Activated T-helper 2 cell treated with anti-CD3 and anti-CD28 coated beads, Interferon-gamma antibody, Interleukin-2, Interleukin-4, amounts not matched to agents 10 μg/mL and 5 μg/mL and 100 μg/mL, durations not matched to agents 14 hours and 24 hours and 36 hours (primary cell): ENCODE measurements at places on chromosomes 6 and 20. TPM values are rescaled to one million over a fixed set of nuclear protein-coding genes. Genes with fewer than 3 reads are reported as not detected.

DNA sequence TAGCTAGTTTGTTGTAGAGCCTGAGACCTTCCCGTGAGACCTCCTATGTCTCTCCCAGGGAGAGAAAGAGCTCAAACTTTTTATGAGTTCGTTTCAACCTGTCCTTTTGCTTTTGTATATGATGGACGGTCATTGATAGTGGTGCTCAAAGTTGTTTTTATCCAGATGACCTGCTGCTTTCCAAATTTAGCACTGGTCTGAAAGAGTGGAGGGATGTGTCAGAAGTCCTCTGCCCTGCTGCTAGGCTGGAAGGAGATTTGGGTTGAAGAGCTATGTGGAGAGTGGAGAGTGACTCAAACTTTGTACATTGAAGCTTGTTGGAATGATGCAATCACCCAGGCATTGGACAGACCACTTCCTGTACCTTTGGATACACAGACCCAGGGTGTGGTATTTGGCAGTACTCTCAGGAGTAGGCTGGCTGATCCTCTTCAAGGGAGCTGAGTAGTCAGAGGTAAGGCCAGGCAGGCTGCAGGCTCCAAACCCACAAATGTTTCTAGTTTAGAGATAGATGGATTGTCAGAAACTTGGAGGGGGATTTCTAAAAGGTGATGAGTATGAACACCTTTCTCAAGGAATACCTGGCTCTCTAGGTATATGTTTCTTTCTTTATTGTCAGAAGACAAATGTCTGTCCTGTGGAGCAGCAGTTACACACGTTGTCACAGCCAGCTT, 49.4 kb upstream of the RREB1 start:
- no peak overlapping the region for H3K4me3 ChIP-seq
- no peak overlapping the region for H3K27ac ChIP-seq
- peaks cover 6% of the 10 kb centered on the region for H3K4me1 ChIP-seq
- no peaks in the 10 kb centered on the region for H3K36me3 ChIP-seq

- H3K36me3 ChIP-seq = no peaks in the 10 kb centered on the region
- H3K4me3 ChIP-seq = no peak overlapping the region
- H3K27me3 ChIP-seq = peaks cover 30% of the 10 kb centered on the region
- DNase-seq = no peak
- no peak overlapping the region for H3K27ac ChIP-seq
- peaks cover 4% of the 10 kb centered on the region for H3K4me1 ChIP-seq
These were observed 141.5 kb upstream of the PDE10A start for GRCh38 chr6:165804331-165805066.

- DNase-seq = no peak
- peaks cover 2% of the 10 kb centered on the region for H3K27me3 ChIP-seq
- no peaks in the 10 kb centered on the region for H3K4me1 ChIP-seq
- H3K4me3 ChIP-seq = no peak overlapping the region
- no peaks in the 10 kb centered on the region for H3K36me3 ChIP-seq
These were observed 87.8 kb downstream of the CENPW start for GRCh38 chr6:126427713-126428112.

DNA sequence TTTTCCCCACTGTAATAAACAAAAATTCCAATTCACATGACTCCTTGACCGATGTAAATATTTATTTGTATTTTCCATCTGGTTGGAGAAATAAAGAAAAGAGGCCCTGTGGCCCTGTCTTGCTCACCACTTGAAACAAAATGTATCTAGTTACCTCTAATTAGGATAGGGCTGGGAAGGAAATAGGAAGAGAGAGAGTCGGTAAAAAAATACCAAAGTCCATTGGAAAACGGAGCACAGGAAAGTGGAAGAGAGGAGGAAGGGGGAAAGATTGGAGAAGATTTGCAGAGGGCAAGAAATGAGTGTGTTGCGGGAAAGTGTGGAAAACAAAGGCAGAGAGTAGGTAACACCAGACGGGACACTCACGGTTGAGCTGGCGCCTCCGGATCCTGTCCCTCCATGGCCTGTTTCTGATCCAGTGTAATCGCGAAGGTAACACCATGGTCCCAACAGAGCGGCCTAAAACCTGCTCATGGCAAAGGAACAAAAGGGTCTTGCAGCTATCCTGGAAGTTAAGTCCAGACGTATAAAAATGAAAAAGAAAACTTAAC, 105.8 kb upstream of the RIPOR2 start:
- H3K36me3 ChIP-seq = peaks cover 17% of the 10 kb centered on the region
- H3K27me3 ChIP-seq = no peaks in the 10 kb centered on the region
- H3K4me1 ChIP-seq = peaks cover 53% of the 10 kb centered on the region

DNA sequence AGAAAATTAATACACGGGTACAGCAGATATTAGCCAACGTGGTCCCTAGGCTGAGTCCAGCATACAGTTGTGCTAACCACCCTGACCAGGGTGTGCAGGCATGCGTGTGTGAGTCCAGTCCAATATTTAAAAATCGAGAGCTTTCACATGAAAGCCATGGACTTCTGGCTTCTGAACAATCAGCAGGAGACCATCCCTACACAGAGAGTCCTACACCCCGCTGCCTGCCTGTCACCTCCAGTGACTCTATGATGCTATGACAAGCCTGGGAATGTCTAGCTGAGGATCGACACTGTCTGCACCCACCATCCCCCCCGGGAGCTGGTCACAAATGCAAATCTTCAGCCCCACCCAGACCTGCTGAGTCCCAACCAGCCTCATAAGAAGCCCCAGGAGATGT, 7.9 kb downstream of the ACSS1 start:
- no peak for DNase-seq
- no peaks in the 10 kb centered on the region for H3K27me3 ChIP-seq
- peaks cover 11% of the 10 kb centered on the region for H3K36me3 ChIP-seq
- peaks cover 14% of the 10 kb centered on the region for H3K4me1 ChIP-seq
- H3K27ac ChIP-seq = no peak overlapping the region

DNA sequence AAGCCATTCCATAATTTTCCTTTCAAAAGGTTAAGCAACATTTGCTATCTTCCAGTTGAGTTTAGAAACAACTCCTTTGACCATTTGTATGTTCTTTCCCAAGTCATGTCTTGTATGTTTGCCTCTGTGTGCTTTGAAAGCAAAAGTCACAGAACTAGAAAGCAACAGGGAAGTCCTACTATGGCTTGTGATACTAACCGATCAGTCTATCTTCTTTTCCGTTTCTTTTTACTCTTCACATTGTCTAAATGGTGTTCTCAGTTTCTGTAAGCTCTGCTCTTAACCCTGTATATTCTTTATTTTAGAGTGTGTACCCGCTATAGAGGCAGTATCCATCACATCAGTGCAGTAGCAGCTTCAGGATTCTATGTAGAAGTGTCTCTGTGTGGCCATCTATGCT, 32.9 kb downstream of the TMEM244 start:
- DNase-seq = no peak
- H3K27ac ChIP-seq = no peak overlapping the region
- no peaks in the 10 kb centered on the region for H3K36me3 ChIP-seq
- peaks cover 2% of the 10 kb centered on the region for H3K4me1 ChIP-seq
- peaks cover 18% of the 10 kb centered on the region for H3K27me3 ChIP-seq

DNA sequence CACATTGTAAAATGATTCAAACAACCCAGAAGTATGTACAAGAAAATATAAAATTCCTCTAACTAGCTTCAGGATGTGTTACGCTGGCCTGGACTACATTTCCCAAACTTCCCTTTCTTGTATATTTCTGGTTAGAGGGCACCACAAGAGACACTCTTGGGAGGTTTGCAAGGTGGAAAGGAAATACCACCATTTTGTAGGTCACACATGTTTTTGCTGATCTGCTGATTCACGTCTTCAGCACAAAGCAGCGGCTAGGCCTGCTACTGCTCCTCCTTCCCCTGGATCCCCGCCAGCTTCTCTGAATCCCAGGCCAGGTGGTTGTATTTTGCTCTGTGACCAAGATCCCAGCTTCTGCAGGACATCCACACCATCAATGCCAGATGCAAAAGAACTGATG, 104.2 kb downstream of the AGPAT4 start:
- H3K27me3 ChIP-seq = no peaks in the 10 kb centered on the region
- H3K4me1 ChIP-seq = peaks cover 4% of the 10 kb centered on the region

- no peaks in the 10 kb centered on the region for H3K27me3 ChIP-seq
- no peak overlapping the region for H3K27ac ChIP-seq
- H3K4me3 ChIP-seq = no peak overlapping the region
- peaks cover 18% of the 10 kb centered on the region for H3K36me3 ChIP-seq
- DNase-seq = no peak
These were observed 17.3 kb downstream of the ERGIC3 start for GRCh38 chr20:35559042-35559693.

DNA sequence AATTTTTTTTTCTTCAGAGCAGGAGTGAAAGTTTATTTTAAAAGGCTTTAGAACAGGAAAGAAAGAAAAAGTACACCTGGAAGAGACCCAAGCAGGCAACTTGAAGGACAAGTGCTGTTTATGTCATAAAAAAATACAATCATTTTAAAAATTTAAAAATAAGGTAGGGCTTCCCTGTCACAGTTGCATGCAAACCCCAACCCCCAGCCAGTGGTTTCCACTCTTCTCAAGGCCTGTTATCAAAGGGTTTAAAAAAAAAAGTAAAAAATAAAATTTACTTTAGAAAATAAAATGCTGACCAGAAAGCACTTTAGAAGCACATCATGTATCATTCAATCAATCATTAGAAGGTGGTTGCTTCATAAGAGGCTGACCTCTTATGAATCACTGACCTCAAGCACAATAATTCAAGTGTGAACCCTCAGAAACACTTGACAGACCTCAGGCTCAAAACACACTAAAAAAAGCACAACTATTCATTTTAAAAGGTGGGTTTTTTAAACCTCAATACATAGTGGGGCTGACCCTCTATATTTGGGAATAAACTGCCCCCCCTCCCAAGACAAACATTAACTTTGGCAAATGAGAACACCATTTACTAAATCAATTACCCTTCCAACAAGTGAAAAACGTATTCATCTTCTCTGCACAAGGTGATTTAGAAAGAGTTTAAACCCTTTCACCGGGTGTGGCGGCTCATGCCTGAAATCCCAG, 15.6 kb downstream of the ILRUN start:
- DNase-seq = no peak
- H3K4me1 ChIP-seq = peaks cover 11% of the 10 kb centered on the region
- no peak overlapping the region for H3K27ac ChIP-seq
- no peak overlapping the region for H3K4me3 ChIP-seq

DNA sequence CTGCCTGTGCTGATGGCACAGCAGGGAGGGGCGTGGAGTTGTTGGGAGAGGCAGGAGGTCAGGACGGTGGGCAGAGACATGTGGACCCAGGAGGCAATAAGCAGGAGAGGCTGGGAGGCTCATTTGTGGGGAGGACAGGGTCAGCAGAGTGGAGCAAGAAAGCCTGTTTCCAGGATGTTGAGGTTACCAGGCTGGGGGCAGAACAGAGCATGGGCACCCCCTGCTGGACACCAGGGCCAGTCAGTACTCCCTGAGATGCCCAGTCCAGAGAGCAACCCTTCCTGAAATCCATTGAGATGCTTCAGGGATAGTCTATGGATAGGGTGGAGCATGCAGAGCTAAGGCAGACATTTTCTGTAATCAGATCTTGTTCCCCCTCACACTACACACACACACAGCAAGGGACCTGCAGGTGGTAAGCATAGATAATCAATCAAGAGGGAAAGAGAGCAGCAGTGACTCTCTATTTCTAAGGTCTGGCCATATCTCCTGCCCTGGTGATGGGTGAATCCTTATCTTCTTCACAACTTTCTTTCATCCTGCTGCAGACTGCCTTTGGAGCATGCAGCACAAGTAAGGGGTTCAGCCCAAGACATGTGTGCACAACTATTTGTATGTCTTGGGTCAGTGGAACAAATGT, 41.7 kb downstream of the MOCS1 start:
- no peak for DNase-seq
- no peak overlapping the region for H3K27ac ChIP-seq
- H3K4me1 ChIP-seq = no peaks in the 10 kb centered on the region
- peaks cover 4% of the 10 kb centered on the region for H3K27me3 ChIP-seq

DNA sequence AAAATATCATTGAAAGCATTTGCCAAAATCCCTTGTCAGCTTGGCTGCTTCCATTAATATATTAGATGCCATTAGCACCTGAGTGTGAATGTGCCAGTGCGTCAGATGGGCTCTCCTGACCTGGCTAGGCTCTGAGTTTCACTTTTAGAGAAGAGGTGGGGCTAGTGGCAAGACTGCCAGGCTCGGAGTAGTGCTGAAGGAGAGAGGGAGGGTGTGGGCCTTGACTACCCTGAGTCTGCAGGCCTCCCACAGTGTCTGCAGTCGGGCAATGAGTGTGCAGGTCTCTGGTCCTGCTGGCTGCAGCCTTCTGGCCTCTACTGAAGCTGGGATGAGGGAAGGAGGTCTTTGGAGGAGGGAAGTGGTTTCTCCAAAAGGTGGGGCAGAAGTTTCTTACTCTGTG, 34.6 kb upstream of the PNPLA1 start:
- no peak overlapping the region for H3K4me3 ChIP-seq
- H3K4me1 ChIP-seq = peaks cover 5% of the 10 kb centered on the region
- H3K36me3 ChIP-seq = peaks cover 13% of the 10 kb centered on the region
- no peaks in the 10 kb centered on the region for H3K27me3 ChIP-seq
- H3K27ac ChIP-seq = no peak overlapping the region
- no peak for DNase-seq

DNA sequence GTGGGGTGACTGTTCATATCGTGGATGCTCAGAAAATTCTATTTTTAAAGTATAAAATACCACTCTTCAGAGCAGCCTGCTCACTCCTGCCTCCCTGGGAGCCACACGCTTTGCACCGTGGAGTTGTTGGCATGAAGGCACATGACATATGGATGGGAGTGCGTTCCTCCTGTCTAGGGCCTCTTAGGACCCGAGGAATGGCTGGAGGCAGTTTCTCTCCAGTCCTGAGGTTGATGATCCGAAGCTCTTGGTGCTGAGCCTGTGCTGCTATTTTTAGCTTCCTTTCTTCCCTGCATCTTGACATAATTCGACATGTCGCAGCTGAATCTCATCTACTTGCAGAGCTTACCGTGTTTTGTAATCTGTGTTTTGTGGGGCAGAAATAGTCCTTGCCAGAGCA, 73.9 kb downstream of the PHACTR3 start:
- H3K4me3 ChIP-seq = no peak overlapping the region
- H3K27me3 ChIP-seq = peaks cover 2% of the 10 kb centered on the region
- no peaks in the 10 kb centered on the region for H3K36me3 ChIP-seq
- no peaks in the 10 kb centered on the region for H3K4me1 ChIP-seq
- no peak for DNase-seq
- no peak overlapping the region for H3K27ac ChIP-seq

DNA sequence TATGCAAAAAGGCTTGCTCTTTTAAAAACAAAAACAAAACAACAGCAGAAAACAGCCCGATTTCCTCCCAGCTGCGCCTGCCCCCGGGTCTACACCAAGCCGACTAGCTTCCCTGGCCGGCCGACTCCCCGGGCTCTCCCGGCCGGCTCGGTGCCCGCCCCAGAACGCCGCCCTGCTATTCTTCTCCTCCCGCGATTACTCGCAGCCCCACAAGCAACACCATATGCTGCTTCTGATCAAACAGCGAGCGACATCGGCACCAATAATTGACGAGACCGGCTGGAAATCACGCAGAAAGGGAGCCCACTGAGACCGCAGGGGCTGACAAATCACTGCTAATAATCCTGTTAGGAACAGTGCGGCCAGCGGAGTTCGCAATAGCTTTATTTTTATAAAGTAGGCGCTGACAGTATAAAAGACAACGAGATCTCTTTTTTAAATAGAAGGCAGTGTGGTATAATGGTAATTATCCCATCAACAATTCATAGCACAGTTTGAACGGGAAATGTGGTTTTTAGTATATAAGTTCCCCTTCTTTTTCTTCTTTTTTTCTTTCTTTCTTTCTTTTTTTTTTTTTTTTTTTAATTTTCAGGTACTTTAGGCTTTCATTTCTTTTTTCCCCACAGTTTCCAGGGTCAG, 3.3 kb downstream of the SIM1 start:
- peaks cover 88% of the 10 kb centered on the region for H3K27me3 ChIP-seq
- H3K4me3 ChIP-seq = no peak overlapping the region
- H3K36me3 ChIP-seq = peaks cover 16% of the 10 kb centered on the region
- no peak for DNase-seq
- peaks cover 15% of the 10 kb centered on the region for H3K4me1 ChIP-seq

Gene ARG1
- not detected in 2 replicates for total RNA-seq

Gene MEI4
- total RNA-seq = not detected in 2 replicates

Gene MSH5
- total RNA-seq = 82.8 and 93.3 TPM in 2 replicates

Gene BPIFB6
- total RNA-seq = not detected in 2 replicates

Gene HAO1
- not detected in 2 replicates for total RNA-seq

Gene BPIFA1
- not detected in 2 replicates for total RNA-seq

Gene HLA-DRA
- total RNA-seq = 20.8 and 23.7 TPM in 2 replicates

Gene OR14J1
- not detected in 2 replicates for total RNA-seq
